ENCODE measurements at places on chromosomes 11 and 22.

DNA sequence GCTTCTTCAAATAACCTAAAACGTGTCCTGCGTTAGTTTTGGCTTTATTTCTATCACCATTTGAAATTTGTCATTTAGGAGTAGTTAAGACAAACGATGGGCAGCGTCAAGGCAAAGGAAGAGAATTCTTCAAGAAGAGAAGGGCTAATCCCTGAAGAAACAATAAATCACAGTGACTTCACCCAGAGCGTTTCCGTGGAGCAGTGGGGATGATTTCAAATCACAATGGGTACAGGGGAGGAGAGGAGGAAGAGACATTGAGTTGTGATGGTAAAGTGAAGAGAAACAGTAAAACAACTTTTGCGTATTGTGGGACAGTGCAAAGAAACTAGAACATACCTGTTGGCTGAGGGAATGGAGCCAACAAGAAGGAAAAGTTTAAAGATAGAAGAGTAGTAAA lies 9.7 kb downstream of the PDGFD start:
- no peak for DNase-seq

GRCh38 chr11:119803726-119804294 lies 74.8 kb upstream of the NECTIN1 start:
- DNase-seq, result peak; percentile 8

- no peak for DNase-seq
Observed at GRCh38 chr11:67211656-67212436, 54.4 kb upstream of the GRK2 start.

DNA sequence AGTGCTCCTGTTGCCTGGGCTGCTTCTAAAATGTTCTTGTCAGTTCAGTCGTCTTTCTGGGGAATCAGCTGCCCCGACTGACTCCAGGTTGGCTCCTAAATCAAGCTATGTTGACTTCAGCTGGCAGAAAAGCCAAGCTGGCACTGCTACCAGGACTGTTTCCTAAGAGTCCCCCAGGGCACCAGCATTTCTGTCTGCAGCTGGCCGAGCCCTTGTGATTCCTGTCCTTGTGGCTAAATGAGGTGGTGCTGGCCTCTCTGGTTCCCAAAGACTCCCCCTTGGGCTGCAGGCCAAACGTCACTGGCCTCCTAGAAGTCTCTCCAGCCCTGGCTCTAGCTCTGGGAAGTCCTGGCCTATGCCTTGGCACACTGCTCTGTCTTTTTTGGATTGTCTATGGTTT lies 31.1 kb downstream of the GRAMD1B start:
- no peak for DNase-seq

- no peak for DNase-seq
Observed at GRCh38 chr11:75205564-75206020, 35.0 kb upstream of the TPBGL start.

GRCh38 chr11:31492320-31492913 lies 17.0 kb downstream of the IMMP1L start:
- DNase-seq, result no peak

DNA sequence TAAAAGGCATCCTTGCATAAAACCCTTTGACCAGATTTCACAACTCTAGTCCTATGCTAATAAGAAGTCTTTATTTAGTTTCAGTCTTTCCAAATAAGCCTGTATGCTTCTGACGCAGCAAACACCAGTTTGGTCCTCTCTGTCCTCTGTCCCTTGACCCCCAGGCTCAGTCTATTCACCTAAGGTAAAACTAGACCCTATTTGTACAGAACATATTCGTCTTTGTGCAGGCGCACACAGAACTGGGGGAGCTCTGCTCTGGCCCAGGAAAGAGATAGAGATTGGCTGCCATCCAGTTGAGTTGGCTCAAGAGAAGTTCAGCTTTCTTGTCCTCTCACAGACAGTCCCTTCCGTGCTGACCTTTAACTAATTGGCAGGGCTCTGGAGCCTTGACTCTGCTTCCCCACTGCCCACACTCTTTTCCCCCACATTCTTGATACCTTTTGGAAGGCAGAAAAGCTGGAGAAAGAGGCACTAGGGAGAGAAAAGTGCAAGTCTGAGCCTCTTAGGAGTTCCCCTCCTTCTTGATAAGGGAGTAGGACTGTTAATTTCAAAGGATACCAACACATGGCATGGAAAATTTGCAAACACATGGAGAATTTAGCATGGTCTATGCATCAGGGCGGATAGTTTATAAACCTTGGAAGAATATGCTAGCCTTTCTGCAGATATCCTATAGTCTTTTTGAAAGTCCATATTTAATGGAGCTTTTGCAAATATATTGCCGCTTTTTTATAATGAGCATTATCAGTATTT lies 21.2 kb upstream of the PSMA1 start:
- no peak for DNase-seq

DNA sequence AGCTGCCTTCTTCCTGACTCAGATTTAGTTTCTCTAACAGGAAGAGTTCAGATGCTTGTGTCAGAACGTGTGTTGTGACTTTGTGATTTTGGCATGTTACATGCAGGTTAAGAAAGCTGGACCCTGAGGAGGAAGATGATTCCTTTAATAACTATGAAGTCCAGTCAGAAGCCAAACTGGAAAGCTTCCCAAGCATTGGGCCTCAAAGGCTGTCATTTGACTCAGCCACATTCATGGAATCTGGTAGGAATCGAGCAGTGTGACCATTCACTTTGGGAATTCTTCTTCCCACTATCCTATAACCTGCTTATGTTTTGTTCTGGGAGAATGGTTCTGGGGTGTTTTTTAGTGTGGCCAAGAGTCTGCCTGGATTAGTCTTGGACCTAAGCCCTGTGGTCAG lies 48.0 kb downstream of the CABIN1 start:
- no peak for DNase-seq

DNA sequence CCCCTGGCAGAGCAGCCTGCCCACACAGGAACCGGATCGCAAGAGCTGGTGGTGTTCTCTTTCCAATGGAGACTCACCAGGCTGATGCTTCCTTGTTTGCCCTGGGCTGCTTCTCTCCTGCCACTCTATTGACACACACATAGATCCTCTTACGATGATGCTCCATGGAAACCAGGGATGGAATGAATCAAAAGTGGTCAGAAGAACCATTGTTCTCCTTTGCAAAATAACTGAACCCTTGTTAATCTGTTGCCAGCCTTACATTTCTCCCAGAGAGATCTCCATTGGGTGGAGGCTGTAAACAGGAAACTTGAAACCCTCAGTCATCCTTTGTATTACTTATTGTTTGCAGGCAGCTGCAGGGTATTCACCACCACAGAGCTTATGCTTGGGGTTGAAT lies 24.6 kb upstream of the LDLRAD3 start:
- DNase-seq, result no peak

- no peak for DNase-seq
Observed at GRCh38 chr11:11027288-11027687, 169.4 kb upstream of the ZBED5 start.

GRCh38 chr11:131240421-131240820 lies 130.0 kb upstream of the NTM start:
- DNase-seq, result no peak

- DNase-seq, result no peak
Observed at GRCh38 chr22:44586351-44586990, 88.4 kb upstream of the RTL6 start.

DNA sequence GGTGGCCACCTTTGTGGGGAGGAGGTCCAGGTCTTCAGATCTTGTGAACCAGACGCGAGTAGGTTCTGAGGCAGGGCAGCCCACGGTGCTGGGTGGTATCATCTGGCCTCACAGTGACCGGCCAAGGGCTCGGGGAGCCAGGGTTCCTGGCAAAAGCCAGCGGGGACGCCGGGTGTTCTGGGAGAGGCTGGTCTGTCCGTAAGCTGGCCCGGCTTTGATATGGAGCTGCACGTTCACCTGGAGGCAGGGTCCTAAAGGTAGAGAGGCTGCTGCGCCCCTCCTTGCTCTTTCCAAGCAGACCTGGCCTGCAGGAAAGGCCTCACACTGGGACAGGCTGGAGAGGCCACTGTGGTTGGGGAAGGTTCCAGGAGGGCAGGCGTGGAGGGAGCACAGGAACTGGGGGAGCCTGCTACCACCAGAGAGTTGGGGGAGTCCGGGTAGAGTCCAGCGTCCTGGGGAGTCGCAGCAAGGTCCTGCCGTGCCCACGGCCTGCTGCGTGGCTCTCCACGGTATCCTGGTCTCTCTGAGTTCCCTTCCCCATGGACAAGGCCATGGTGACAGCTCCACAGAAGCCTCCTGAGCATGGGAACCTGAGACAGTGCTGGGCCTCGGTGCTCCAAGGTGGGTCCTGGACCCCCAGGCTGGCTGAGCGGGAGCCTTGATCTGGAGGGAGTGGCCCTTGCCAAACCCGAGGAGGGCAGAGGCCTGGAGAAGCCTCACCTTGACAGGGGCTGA lies 452.4 kb upstream of the B3GAT1 start:
- no peak for DNase-seq

DNA sequence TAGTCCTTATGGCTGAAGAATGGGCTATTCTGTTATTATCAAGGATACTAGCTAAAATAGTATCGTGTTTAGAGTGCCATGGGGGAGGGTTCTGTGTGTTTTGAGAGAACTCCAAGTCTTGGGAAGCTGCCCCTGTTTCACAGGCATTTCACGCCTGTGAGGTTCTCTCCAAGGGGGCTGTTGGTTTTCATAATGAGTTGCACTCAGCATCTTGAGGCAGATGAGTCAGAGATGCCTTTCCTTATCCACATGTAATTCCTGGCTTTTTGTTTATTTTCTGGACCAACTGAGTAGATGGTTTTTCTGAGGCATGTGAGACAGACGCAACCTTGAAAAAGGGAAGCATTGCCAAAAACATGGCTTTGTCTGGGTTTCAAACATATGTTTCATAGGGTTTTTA lies 203.7 kb downstream of the ARHGAP42 start:
- no peak for DNase-seq

GRCh38 chr22:47287516-47287915 lies 525.1 kb downstream of the TBC1D22A start:
- no peak for DNase-seq

GRCh38 chr22:19446603-19447329 lies 745 bp downstream of the C22orf39 start:
- DNase-seq, result no peak

DNA sequence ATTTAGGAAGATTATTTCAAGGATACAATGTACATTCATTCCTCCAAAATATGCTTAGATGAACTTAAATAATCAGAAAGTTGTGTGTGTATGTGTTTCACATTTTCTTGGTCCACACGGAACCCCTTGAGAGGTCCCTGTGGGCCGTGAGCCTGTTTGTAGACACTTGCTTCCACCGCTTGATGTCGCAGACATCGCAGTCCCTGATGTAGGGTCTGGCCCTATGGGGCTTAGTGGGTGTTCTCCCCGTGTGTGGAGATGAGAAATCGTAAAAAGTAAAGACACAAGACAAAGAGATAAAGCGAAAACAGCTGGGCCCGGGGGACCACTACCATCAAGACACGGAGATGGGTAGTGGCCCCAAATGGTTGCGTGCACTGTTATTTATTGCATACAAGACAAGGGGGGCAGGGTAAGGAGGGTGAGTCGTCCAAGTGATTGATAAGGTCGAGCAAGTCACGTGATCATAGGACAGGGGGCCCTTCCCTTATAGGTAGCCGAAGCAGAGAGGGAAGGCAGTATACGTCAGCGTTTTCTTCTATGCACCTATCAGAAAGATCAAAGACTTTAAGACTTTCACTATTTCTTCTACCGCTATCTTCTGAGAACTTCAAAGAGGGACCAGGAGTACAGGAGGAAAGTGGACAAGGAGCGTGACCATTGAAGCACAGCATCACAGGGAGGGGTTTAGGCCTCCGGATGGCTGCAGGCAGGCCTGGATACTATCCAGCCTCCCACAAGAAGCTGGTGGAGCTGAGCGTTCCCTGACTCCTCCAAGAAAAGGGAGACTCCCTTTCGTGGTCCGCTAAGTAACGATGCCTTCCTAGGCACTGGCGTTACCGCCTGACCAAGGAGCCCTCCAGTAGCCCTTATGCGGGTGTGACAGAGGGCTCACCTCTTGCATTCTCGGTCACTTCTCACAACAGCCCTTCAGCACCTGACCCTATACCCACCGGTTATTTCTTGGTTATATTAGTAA lies 1.2 kb upstream of the APOBEC3C start:
- no peak for DNase-seq

GRCh38 chr22:41535244-41535643 lies 9.0 kb downstream of the POLR3H start:
- DNase-seq, result peak; percentile 43

GRCh38 chr11:2816941-2817421 lies 68.6 kb downstream of the CDKN1C start:
- no peak for DNase-seq

- no peak for DNase-seq
Observed at GRCh38 chr11:57630171-57630570, 19.5 kb downstream of the YPEL4 start.

DNA sequence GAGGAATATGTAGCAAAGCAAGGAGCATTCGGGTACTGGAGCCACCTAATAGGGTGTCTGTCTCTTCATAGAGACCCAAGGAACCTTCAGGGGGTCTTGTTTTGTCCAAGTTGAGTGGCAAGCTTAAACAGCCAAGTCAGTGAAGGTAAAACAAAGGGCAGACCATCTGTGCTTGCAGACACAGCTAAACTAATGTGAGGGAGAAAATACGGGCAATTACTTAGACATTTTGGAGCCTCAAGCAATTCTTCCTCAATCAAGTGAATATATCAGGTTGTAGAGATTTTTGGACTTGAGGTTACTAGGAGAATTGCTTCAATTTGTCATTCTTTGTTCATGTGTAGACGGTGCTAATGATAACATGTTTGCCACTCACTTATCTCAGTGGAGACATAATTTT lies 148.2 kb upstream of the ARHGAP20 start:
- DNase-seq, result no peak

DNA sequence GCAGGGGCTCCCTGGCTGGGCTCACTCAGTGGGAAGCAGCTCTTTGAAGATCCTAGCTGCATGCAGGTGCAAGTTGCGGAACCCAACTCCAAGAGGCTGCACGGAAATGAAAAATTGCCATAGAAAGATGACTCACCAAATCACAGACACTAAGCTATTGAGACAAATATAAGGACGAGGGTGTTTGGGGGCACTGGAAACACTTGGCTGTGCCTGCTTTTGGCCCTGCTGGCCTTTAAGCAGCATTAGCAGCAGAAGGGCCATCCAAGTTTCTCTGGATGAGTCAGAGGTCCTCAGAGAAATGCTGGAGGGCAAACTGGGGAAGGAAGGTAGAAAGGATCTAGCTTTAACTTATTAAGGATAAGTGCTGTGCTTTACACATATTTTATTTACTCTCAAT lies 282.3 kb downstream of the KIRREL3 start:
- DNase-seq, result no peak

DNA sequence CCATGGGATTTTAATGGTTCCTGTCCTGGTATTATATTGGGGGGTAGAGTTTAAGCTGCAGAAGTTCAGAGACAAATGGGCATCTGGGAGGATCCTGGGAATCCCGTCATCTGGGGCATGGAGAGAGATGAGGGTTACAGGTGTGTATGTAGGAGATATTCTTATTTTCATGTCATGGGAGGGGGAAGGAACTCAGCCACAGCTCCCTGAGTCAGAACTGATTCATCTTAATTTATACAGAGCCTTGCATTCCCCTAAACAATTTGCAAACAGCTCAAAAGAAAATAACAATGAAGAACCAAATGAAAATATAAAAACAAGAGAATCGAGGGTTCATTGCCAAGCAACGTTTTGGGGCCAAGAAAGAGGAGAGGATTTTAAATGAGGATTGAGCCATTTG lies 155.9 kb upstream of the TBCEL start:
- no peak for DNase-seq

- no peak for DNase-seq
Observed at GRCh38 chr11:12744826-12745502, 70.7 kb downstream of the TEAD1 start.
